Pons (tissue), 1 donor: ENCODE measurements at places on chromosomes 13 and 19.

DNA sequence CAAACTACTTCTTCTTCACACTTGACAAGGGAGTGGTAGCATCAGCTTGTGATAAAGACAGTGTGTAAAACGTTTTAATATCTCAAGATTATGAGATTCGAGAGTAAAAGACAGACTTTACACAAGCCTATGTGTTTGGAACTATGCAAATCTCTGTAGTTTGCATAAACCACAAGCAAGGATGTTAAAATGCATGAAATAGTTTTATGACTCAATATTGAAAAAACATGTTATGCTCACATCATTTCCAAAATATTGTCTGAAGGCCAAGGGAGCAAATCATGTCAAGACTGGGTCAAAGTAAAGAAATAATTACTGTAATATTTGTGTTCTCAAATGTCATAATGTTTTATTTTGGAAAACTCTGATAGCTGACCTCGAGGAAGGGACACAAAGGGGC is 316.8 kb upstream of the KLF12 start:
- no peak for DNase-seq

- DNase-seq, result no peak
These were observed 19.7 kb downstream of the ADGRE3 start for GRCh38 chr19:14654786-14655560.

GRCh38 chr13:33179463-33179862 is 106.1 kb downstream of the STARD13 start:
- no peak for DNase-seq

DNA sequence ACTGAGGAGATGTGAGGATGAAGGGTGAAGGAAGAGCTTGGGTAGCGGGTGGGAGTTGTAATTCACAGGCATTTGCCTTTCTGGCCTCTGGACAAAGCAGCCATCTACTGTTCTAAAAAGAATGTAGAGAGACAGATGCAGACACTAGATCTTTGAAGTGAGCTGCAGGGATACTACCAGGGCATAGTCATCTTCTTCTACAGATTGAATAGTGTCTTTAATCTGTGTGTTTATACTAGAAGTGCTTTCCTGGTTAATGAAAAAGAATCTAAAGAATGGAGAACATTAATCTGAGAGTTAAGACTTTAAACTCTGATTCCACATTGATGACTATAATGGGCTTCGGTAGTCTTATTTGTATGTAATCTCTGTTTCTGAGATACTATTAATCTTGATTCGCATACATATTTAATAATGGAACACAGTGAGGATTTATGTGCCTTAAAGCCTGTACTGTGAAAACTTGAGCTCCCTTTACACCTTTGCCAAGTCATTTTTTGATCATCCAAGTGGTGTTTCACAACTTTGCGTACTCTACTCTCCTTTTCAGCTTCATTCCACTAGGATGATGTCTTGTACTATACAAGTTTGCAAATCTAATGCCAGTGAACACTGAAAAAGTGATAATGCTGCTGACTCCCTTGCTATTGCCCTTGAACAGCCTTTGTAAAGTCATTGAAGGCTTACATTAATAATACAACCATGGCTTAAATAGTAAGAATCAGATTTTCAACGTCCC is 2199.4 kb upstream of the PCDH20 start:
- no peak for DNase-seq
